ENCODE measurements at places on chromosomes 2 and 18. TPM values are rescaled to one million over a fixed set of nuclear protein-coding genes. Genes with fewer than 3 reads are reported as not detected.

- peak; percentile 98 for DNase-seq
Observed at GRCh38 chr2:230793572-230794359, 71.0 kb upstream of the ITM2C start.

GRCh38 chr2:127954857-127955256 is 69.1 kb upstream of the AMMECR1L start:
- DNase-seq: no peak

DNA sequence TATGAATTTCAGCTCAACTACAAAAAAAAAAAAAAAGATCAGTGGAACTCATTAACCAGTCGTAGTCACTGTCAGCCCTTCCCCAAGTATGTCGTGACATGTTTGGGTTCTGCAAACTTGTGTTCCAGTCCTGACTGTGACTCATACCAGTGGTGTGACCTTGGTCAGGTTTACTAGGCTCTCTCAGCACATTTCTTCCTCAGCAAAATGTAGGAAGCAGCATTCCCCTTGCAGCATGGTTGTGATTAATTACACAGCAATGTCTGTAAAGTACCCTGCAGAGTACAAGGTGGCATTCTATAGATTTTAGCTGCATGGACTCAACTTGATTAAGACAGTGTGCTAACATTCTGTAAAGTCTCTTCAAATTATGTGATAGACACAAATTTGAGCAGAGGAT is 156.9 kb downstream of the LAMA1 start:
- peak; percentile 79 for DNase-seq

POTEI gene
- 0.33 TPM for total RNA-seq

C2orf81 gene
- total RNA-seq: 0.37 TPM

Data from HT1080 (cell line).